Cerebellum (tissue), 4 donors: ENCODE measurements at places on chromosomes 5 and 9.

DNA sequence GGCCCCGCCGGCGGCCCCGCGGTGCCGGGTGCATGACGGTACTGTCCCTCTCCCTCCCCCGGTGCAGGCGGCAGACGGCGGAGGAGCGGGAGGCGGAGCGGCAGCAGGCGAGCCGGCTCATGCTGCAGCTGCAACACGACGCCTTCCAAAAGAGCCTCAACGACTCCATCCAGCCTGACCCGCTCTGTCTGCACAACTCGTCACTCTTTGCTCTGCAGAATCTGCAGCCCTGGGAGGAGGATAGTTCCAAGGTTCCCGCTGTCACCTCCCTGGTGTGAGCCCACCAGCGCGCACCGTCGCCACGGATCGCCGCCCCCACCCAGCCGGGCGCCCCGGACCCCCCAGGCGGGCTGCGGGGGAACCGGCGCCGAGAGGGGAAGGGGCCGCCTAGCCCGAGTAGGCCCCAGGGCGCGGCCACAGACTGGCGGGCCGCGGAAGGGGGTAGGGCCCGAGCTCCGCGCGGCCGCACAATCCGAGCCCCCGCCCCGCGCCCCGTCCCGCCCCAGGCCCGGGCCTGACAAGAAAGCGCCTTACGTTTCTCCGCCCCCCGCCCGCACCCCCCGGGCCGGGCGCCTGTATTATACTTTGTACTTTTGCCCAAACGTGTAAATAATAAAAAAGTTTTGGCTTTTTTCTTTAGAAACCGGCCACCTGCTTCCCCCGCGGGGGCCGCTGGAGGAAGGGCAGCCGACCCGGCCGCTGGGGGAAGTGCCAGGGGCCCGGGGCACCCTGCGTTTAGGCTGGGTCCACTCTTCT is 2.5 kb downstream of the TLX3 start:
- DNase-seq: no peak

- no peak for DNase-seq
Observed at GRCh38 chr9:69582018-69582417, 90.2 kb downstream of the APBA1 start.

DNA sequence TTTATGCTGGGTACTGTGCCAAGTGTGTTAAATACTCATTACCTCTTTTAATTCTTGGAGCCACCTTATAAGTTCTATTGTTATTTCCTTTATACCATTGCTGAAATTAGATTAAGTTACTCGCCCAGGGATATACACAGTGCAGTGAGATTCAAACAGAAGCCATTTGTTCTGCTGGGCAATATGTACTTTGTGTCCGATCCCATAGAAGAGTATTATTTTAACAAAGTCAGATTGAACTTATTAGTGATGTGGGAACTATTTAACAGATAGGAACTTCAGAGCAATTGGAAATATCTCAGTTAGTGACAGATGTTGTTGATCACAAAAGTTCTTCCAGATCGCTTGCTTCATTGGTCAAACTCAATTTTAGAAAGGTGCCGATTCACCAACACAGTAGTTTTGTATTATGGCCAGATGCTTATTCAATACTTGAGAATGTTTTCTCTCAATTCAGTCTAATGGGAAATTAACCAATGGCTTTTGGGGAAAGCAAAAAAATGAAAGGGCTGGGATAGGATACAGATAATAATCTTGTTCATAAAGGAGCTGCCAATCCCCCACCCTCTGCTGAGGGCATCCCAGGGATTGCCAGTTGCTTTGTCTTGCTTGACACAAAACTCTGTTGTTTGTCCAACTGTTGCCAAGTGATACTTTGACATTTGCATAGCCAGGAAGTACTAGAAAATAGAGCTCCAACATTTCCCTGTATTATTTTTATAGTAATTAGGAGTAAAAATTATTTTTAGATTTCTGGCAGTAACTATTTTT is 94.8 kb upstream of the SEMA6A start:
- no peak for DNase-seq

DNA sequence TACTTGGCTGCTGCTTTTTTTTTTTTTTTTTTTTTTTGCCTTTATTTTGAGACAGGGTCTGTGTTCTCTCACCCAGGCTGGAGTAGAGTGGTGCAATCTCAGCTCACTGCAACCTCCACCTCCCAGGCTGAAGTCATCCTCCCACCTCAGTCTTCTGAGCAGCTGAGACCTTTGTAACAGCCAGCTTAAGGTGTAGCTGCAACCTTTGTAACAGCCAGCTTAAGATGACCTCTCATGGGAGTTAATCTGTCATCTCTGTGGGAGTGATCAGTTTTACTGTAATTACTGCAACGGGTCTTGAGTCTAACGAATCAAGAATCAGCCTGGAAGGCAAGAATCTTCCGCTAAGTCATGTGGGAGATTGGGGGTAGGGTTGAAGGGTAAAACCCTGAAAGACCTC is 31.6 kb upstream of the SNX2 start:
- no peak for DNase-seq

- peak; percentile 11 for DNase-seq
Observed at GRCh38 chr9:31588006-31588405, 796.4 kb upstream of the ACO1 start.

DNA sequence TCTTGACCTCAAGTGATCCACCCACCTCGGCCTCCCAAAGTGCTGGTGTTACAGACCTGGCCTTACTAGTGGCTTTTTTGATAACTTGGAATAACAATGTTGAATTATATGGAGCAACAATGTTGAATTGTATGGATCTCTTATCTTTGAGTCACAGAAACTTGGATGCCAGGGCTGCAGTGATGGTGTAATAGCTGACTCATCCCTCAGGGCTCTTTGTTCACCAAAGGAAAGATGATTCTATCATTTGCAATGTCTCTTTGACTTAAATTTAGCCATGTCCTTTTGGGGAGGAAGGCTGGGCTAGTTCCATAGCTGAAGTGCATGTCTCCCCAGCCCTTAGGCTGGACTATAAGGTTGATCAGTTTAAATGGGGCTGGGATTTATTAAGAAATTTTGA is 172.3 kb downstream of the PDZD2 start:
- DNase-seq: no peak

DNA sequence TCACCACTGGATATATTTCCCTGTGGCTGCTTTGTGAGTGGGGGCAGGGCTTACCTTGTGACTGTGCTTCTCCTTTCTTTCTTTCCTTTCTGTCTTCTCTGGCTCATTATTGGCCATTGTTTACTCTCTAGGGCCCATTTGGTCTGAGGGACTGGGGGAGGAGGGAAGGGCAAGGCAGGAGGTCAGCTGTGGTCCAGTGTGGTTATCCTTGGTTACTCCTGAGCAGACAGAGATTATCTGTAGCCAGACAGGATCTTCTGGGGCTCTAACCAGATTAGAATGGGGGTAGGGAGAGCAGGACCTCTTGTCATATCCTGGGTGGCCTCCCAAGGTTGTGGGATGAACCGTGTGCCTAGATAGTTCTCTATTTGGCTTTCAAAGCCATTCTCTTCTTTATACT is 71.2 kb downstream of the ANKRD55 start:
- no peak for DNase-seq

DNA sequence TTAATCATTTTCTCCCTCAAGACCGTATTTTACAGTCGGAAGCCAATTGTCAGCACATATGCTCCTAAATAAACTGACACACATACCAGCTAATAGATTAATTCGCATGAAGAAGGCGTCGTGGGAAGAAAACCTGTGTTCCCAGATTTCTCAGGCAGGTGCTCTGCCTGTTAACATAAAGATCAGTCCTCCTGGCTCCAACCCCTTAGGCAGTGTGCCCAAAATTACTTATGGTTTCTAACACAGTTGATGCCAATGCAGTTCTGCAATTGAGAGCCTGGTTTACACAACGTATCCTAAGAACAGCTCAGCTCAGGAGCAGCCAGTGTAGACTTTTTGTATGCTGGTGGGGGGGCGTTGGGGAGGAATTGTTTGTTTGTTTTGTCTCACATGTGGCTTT is 208.3 kb downstream of the ENC1 start:
- no peak for DNase-seq

DNA sequence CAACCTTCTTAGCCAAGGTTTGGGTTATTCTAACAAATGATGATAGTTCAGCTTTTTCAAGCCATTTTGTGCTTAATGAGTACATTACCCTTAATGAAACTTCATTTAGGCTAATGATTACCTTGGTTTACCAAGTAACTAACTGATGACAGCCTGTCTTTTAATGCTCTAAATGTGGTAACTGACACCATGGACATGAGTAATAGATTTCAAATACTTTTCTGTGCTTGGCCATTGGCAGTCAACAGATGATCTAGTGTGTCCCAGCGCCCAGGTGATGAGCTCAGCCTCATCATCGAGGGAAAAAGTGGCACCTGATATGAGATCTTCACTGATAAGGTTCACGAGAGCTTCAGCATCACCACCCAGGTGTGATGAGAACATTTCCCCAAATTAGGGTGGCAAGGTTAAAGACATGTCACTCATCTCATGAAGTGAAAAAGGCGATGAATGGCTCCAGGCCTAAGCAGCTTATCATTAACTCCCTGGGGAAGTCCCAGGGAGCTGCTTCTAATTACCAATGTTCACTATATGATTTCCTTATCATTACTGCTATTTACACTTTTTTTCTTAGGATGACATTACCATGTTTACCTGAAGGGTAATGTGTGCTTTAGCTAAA is 296.0 kb downstream of the SPOCK1 start:
- DNase-seq: no peak

- no peak for DNase-seq
Observed at GRCh38 chr9:132733260-132733815, 63.1 kb downstream of the GTF3C4 start.

DNA sequence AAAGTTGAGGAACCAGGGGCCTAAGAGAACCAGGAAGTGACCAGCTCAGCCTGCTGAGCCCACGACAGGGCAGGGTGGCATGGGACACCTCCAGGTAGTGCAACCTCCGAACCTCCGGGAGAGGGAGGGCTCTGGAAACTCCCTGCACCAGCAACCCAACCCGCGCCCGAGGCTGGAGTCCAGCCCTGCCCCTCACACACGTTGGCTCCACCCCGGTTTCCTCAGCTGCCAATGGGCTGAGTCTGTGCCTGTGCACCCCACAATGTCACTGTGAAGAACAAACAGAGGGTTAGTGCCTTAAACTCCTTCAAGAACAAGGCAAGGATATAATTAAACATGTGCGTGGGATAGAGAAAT is 17.0 kb upstream of the UNC5A start:
- peak; percentile 82 for DNase-seq

DNA sequence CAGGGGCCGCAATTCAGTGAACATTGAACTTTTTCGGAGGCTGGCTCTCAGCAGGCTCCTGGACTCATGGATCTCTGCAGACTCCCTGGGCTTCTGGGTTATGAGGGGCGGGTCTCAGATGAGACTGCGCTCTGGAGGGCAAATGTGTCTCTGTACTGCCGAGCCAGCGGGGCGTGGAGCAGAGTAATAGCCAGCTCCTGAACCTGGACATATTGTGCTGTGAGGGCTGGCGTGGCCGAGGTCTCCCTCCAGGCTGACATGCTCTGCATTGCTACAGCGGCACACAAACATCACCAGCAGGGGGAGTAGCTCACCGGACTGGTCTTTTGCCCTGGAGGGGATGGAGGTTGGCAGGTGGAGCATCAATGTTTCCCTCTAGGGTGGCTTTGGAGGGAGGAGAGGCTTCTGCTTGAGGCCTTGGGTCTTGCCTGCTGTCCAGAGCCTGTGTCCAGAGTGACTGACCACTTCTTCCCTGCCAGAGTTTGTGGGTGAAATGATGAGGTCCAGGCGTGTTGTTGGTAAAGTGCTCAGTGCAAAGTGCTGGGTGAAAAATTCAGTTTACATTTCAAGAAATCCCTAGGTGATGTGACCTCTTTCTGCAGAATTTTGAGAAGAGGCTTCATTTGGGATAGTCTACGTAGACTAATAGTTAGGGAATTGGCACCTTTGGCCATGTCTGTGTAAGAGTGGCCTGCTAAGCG is 10.9 kb upstream of the GADD45G start:
- DNase-seq: no peak

GRCh38 chr9:118418887-118419565 is 714.8 kb downstream of the TLR4 start:
- DNase-seq: no peak

DNA sequence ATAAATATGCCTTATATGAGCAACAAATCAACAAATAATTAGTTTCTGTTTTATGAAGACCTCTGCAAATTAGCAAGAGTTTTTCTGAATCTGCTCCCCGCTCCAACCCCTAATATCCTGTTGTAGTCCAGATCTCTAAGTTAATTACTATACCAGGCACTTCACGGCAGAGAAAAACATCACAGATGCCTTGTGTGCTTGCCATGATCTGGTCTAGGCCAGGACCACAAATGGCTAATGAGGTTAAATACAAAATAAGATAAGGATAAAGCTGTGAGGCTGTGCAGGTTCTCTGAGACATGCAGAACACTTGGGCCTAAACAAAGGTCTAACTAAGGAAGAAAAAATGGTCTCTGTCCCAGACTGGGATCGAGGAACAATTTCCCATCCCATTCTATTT is 150.8 kb downstream of the SLIT3 start:
- DNase-seq: no peak

- peak; percentile 91 for DNase-seq
Observed at GRCh38 chr9:98790842-98791607, 5.3 kb downstream of the ANKS6 start.

- no peak for DNase-seq
Observed at GRCh38 chr5:110269478-110270142, 456.9 kb downstream of the TMEM232 start.

- DNase-seq: peak; percentile 50
Observed at GRCh38 chr9:69877852-69878514, 57.4 kb downstream of the CFAP95 start.

- no peak for DNase-seq
Observed at GRCh38 chr9:133203506-133204075, 5.5 kb downstream of the OBP2B start.

DNA sequence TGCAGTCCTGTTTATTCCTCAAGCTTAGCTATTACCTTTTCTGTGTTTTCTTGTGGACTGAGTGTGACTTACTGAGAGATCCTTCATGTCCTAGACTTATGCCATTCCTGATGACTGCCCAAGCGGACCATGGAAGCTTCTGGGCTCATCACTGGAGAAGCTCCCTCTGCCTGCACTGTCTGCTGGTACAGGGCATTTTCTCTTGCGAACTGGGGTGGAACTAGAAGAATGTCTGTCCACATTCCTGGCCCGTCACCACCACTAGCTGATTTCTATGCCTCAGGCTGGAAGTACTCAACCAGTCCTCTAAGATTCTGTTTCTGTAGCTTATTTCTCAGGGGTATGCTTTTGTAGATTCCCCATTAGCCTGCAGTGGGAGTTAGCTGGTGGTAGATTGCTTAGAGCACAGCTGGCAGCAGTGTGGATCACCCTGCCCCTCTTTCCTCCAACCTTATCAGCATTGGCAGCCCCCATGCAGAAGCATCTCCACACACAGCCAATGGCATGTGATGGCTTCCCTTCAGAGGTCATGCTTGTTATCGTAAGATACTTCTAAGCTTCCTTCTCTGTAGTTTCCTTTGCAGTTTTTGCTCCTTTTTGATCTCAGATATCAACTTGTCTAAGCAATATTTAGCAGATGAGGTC is 12.4 kb downstream of the SLC36A1 start:
- no peak for DNase-seq
